Left kidney (tissue), 8 donors: ENCODE measurements at places on chromosomes 11 and 22.

DNA sequence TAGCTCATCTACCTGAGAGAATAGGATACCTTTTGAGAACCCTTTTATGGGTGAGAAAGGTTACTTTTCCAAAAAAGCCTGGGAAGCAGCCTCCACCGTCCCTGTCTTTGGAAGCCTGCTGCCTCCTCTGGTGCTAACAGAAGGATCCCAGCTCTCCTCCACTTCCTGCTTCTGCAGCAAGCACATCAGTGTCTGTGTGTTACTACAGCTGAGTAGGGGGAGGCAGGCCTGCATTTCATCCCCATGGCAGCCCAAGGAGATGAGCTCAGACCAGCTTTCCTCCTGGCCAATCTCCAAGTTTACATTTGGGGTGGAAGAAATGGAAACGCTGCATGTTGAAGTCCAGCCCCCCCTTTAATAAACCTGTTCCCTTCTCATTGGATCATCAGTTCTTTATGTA, 7.4 kb upstream of the CCDC34 start:
- no peak for DNase-seq

- DNase-seq: no peak
Observed at GRCh38 chr11:55503449-55503848, 50.8 kb upstream of the OR4C15 start.

DNA sequence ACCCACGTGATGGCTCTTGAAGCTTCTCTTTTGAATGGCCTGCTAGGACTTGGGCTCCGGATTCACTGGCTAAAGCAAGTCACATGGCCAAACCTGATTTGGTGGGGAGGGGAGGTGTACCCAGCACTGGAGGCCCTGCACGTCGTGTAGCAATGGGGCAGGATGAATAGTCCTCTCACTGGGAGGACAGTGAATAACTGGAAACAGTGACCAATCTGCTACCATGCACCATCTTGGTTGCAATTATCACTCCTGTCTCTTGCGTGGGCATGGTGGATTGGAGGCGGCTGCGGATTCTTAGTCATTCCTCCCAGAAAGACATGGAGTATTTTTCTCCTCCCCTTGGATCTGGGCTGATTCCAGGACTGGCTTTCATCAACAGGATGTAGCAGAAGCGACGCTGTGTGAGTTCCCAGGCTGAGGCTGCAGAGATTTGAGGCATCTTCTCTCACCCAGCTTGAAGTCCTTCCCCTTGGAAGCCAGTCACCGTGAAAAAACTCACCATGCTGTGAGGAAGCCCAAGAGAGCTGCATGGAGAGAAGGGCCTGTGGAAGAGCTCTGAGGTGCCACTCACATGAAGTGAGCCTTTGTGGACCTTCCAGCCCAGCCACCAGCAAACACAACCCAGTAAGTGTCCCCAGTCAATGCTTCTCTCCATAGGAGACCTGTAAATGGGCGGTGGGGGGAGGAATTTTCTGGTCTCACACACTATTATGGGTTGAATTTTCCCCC, 70.4 kb downstream of the IGLL1 start:
- DNase-seq: no peak

DNA sequence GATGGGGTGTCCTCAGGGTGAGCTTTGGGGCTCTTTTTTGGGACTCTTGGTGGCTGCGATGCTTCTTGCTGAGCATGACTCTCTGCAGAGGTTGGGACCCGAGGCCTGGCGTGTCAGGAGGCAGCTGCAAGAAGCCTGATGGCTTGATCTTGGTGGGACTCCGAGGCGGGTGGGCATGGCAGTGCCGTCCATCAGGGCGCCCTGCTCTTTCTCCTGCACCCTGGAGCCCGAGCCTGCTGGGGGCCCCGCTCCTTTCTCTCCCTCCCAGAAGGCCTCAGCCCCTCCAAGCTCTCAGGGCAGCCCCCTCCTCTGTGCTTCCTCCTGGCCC, 432.7 kb downstream of the TBC1D22A start:
- no peak for DNase-seq

GRCh38 chr11:125091247-125091876, 20.1 kb downstream of the TMEM218 start:
- DNase-seq: peak; percentile 71

DNA sequence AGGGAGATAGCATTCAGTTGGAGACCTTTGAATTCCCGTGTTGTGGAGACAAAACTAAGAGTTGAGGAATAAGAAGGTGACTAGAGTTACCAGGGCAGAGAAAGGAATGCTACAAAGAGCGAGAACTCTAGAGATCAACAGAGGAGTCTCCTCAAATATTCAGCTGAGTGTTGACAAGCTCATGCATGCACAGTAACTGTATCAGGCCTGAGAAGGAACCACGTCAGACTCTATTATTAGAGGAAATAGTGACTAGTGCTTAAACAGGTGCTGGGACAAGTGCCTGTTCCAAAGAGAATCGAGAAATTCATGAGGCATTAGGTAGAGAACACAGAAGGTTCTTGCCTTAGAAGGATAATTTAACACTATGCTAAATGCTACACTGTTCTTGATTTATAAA, 333.8 kb upstream of the CHORDC1 start:
- DNase-seq: no peak

DNA sequence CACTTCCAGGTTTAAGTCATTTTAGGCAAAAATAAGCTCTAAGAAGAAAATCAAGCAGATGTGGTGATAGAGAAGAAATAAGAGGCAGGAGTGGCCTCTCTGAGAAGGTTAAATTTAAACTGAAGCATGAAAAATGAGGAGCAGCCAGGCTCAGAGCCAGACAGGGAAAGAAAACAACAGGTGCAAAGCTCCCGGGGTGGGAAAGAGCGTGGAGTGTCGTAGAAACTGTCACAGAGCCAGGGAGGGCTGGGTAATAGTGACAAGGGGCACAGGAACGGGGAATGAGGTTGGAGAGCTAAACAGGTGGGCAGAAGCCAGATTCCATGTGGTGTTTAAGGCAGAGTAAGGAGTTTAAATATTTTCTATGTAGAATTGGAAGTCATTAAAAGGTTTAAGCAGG, 132.1 kb upstream of the BLID start:
- DNase-seq: no peak

- no peak for DNase-seq
Observed at GRCh38 chr11:17718510-17718962, 835 bp upstream of the MYOD1 start.

DNA sequence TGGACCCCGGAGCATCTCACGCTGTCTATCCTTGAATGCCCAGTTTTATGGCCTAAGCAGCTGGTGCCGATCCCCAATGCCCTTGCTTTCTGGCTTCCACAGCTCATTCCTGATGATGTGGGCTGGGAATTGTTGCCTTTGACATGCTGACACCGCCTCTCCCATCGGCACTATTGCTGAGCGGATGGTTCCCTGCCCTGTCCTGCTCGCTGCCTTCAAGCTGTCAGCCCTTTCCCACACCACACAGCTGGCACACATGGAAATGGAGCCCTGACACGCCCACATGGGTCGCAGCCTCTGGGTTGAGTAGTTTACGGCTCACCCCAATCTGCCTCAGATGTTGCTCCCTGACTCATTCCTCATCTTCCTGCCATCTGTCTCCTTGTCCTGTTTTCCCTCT, 110.2 kb upstream of the SESN3 start:
- DNase-seq: no peak

GRCh38 chr22:44274918-44275630, 37.7 kb downstream of the SHISAL1 start:
- no peak for DNase-seq

GRCh38 chr11:94788396-94788795, 20.2 kb downstream of the AMOTL1 start:
- no peak for DNase-seq

- DNase-seq: no peak
Observed at GRCh38 chr22:49775867-49776511, 51.7 kb downstream of the BRD1 start.

DNA sequence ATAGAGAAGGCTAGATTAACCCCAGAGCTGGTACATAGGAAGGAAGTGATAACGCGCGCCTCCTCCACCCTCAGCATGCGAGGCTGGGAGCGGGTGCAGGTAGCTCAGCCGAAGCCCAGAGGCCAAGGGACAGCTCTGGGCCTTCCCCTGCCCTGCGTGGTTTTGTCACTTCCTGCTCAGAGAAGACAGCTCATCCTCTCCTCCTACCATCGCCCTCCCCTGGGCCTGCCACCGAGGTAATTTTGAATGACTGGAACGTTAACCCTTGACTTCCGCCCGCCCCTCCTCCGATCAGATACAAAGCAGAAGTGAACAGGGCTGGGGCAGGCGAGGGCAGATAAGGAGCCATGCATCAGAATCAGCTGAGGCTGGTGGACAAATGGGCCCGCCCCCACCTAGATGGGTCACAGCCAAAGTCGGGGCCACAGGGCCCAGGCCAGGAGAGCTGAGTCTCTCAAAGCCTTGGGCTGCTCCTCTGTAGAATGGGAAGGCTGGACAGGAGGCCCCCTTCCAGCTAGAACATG, 1.6 kb downstream of the RAC2 start:
- no peak for DNase-seq

DNA sequence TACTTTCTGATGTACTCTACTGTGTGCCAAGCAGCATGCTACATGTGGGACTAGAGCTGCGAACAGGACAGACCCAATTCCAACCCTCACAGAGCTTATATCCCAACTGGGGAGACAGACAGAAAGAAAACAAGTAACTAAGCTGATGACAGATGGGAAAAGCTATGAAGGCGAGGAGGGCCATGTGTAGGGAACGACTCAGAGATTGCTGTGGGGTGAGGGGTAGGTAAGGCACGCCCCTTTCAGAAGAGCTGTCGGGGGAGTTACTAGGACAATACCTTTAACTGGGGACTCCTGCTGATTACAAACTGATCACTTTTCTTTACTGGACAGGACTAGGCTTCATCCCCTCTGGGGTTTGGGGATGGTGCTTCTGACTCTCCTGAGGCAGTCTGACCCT, 48.9 kb downstream of the ST3GAL4 start:
- no peak for DNase-seq

DNA sequence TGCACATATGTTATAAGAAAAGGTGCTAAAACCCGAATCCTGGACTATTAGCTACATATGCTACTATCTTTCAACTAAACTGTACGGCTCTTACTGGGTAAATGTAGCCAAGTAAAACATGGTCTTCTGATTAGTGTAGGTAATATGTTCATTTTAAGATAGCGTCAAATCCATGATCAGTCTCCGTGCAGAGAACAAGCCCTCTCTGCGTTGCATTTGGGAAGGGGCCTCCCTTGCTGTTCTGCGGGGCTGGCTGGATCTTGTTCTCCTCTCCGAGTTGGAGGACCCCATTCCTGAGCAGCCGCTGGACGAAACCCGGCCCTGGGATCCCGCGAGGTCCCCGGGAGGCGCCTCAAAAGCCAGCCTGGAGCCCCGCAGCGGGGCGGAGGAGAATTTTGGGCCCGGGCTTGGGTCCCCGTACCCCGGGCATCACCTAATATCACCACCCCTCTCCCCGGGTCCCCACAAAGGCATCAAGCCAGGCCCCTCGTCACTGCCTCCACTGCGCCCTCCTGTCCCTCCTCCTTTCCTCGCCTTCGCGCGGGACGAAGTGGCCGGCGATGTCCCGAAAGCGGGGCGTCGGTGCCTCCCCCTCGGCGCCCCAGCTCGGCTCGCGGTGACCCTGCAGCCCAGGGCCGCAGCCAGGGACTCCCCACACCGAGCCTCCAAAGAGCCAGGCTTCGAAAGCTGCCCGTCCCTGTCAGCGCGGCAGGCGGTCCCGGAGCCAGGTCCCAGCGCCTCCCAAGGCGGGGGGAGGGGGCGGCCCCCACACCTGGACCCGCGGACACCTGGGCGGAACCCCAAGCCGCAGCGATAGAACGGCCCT, 54.5 kb upstream of the FBXO3 start:
- peak; percentile 28 for DNase-seq

DNA sequence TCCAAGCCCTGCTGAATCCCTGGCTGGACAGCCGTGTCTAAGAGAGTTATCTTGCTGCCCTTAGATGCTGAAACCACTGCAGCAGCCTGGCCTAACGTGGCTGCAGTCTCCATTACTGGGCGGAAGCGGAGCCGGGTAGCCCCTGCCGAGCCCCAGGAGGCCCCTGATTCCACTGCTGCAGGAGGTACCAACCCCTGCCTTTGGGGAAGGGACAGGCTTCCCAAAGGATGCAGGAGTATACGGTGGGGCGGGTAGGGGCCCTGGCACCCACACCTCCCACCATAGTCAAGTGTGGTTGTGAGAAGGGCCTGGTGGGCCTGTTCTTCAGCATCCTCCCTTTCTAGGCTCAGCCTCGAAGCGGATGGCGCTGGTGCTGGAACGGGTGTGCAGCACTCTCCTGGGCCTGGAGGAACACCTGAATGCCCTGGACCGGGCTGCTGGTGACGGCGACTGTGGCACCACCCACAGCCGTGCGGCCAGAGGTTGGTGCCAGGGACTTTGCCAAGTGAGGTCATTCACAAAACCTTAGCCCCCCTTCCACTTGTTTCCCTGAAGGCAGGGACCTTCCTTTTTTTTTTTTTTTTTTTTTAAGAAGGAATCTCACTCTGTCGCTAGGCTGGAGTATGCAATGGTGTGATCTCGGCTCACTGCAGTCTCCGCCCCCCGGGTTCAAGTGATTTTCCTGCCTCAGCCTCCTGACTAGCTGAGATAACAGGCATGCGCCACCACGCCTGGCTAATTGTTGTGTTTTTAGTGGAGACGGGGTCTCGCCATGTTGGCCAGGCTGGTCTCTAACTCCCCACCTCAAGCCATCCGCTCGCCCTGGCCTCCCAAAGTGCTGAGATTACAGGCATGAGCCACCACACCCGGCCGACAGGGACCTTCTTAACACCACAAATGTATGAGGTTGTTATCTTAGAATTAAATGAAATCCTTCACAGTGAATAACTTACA, 11.0 kb downstream of the TKFC start:
- DNase-seq: no peak

DNA sequence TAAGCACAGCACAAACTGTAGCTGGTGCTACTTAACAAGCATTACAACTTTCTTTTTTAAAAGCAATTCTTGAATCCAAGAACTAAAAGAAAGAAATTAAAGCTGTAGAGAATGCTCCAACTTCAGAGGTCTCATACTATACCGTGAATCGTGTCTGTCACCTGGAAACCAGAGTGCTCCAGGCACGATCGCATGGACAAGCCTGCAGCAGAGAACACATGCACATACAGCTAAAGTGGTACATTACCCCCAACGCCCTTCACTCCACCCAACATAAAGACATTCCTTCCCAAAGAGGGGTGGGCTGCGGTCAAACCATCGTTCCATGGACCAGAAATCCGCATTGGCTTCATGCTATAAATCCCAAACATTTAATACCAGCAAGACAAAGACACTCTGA, 31.5 kb downstream of the CHKA start:
- no peak for DNase-seq

DNA sequence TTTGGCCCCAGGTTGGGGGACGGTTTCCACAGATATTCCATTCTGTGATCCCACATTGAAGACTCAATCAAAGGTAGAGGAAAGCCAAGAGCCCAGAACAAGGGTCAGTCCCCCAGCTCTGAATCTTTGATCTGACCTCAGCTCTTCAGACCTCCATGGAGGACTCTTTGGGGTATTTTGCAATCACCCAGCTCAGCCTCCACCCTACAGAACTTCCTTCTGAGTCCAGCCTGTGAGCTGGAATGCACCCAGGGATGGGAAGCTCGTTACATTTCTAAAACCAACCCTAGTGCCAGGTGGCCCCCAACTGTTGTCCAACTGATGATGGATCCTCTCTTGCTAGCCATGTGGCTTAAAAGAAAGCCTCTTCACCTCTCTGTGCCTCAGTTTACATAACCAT, 335.3 kb downstream of the MN1 start:
- DNase-seq: no peak

GRCh38 chr22:42962295-42963230, 52.4 kb downstream of the PACSIN2 start:
- DNase-seq: no peak

- DNase-seq: no peak
Observed at GRCh38 chr11:19817265-19817851, 104.7 kb downstream of the NAV2 start.

- DNase-seq: no peak
Observed at GRCh38 chr11:117795638-117796455, 1.2 kb downstream of the DSCAML1 start.

- no peak for DNase-seq
Observed at GRCh38 chr11:72393303-72393702, 41.0 kb downstream of the CLPB start.
